ENCODE measurements at places on chromosomes 3 and 15. TPM values are rescaled to one million over a fixed set of nuclear protein-coding genes. Genes with fewer than 3 reads are reported as not detected.

Gene SAMMSON
- total RNA-seq, result not detected

Gene PLA2G4D
- not detected for total RNA-seq

Gene A4GNT
- total RNA-seq, result not detected

Gene EFCC1
- total RNA-seq, result not detected

Gene CIDEC
- total RNA-seq, result not detected

Gene TGM4
- total RNA-seq, result not detected

Gene KCNAB1
- not detected for total RNA-seq

Gene ACKR2
- 0.15 TPM for total RNA-seq

Gene ACAD11
- total RNA-seq, result 12.0 TPM

Gene DISP2
- 0.05 TPM for total RNA-seq

Gene C3orf20
- total RNA-seq, result 0.12 TPM

Gene CLDN16
- not detected for total RNA-seq

Gene TRAIP
- 18.5 TPM for total RNA-seq

Gene AHSG
- total RNA-seq, result not detected

Gene RASL12
- not detected for total RNA-seq

Gene GATM
- 0.81 TPM for total RNA-seq

Gene ADGRG7
- total RNA-seq, result not detected

Gene C3orf18
- 39.0 TPM for total RNA-seq

Gene SLC15A2
- 1.9 TPM for total RNA-seq

Gene SLC6A20
- not detected for total RNA-seq

Gene GOLGA6L10
- total RNA-seq, result 1.2 TPM

Gene PLA2G4B
- total RNA-seq, result 15.9 TPM

Gene GALNT15
- total RNA-seq, result not detected

Gene PLA2G4E
- total RNA-seq, result not detected

Gene ADPRH
- 1.2 TPM for total RNA-seq

Gene LRRN1
- 2.1 TPM for total RNA-seq

Gene ZNF662
- total RNA-seq, result 0.87 TPM

Gene ROPN1
- not detected for total RNA-seq

Gene LYZL4
- total RNA-seq, result not detected

Gene LINS1
- total RNA-seq, result 83.2 TPM

Gene SPINK8
- not detected for total RNA-seq

Gene SYNPR
- total RNA-seq, result not detected

Gene THPO
- not detected for total RNA-seq

Gene PEX11A
- total RNA-seq, result 1.5 TPM

Gene FBXO40
- total RNA-seq, result not detected

Gene TMC3
- not detected for total RNA-seq

Gene DUOX2
- total RNA-seq, result not detected

Gene CLCN2
- 3.1 TPM for total RNA-seq

Gene GOLGA8G
- not detected for total RNA-seq

Gene ATR
- 28.6 TPM for total RNA-seq

Gene NUP210
- total RNA-seq, result 171 TPM

Gene SCAMP5
- 0.24 TPM for total RNA-seq

Gene PDZRN3
- total RNA-seq, result not detected

Gene EAF2
- 11.3 TPM for total RNA-seq

Gene ANKRD63
- total RNA-seq, result 0.23 TPM

Gene SEMA5B
- not detected for total RNA-seq

Gene ARL8B
- 40.5 TPM for total RNA-seq

Gene REC114
- total RNA-seq, result not detected

Gene ZNF502
- 1.1 TPM for total RNA-seq

Gene GPR27
- 0.38 TPM for total RNA-seq

Gene SLC2A2
- not detected for total RNA-seq

Gene CHRD
- total RNA-seq, result not detected

Gene HRG
- total RNA-seq, result not detected

Gene KBTBD13
- not detected for total RNA-seq

Gene NRROS
- total RNA-seq, result 25.9 TPM

All from activated naive CD4-positive, alpha-beta T cell treated with anti-CD3 and anti-CD28 coated beads, Interleukin-2, amount 10 ng/mL, durations not matched to agents 5 hours and 36 hours (primary cell).